Upper lobe of left lung (tissue), 6 donors: ENCODE measurements at places on chromosomes 7 and 10.

- DNase-seq = no peak
- H3K4me1 ChIP-seq = no peaks in the 10 kb centered on the region
- no peaks in the 10 kb centered on the region for H3K27me3 ChIP-seq
- no peak overlapping the region for H3K27ac ChIP-seq
These were observed 817.7 kb upstream of the IGFBP3 start for GRCh38 chr7:46738796-46739195.

- H3K27ac ChIP-seq = no peak overlapping the region
- no peak overlapping the region for H3K4me3 ChIP-seq
- no peaks in the 10 kb centered on the region for H3K4me1 ChIP-seq
- H3K36me3 ChIP-seq = no peaks in the 10 kb centered on the region
These were observed 275.4 kb upstream of the PFKP start for GRCh38 chr10:2791774-2792443.

GRCh38 chr10:88270871-88271713 is 312.0 kb downstream of the RNLS start:
- no peaks in the 10 kb centered on the region for H3K36me3 ChIP-seq
- H3K27me3 ChIP-seq = no peaks in the 10 kb centered on the region

- no peak overlapping the region for H3K27ac ChIP-seq
- no peaks in the 10 kb centered on the region for H3K27me3 ChIP-seq
- no peak for DNase-seq
- no peaks in the 10 kb centered on the region for H3K4me1 ChIP-seq
- no peak overlapping the region for H3K4me3 ChIP-seq
- H3K36me3 ChIP-seq = no peaks in the 10 kb centered on the region
These were observed 59.0 kb downstream of the PRR15 start for GRCh38 chr7:29622335-29623265.

DNA sequence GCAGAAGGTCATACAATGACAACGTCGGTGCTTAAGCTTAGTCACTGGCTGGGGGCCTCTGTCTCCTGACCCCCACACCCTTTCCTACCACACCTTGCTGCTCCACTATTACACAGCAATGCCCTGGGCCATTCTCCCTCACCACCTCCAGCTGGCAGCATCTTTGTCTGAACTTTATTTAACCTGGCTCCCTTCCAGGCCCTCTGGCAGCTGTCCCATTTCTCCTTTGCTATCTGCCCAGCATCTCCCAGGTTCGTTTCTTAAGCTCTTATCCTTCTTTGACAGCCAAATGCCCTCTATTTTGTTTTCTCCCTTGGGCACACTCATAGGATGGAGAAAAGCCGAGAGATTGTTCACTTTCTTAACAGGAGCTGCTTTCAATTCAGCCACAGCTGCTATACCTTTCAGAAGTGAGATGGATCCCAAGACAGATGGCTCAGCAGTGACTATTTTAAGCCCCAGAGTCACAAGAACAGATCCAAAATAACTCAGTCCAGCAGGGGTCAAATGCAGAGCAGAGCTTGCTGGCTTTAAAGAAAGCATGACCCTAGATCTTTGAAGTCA is 1277.1 kb upstream of the AUTS2 start:
- DNase-seq = no peak
- H3K36me3 ChIP-seq = no peaks in the 10 kb centered on the region

- H3K27me3 ChIP-seq = no peaks in the 10 kb centered on the region
- no peak overlapping the region for H3K4me3 ChIP-seq
These were observed 143.1 kb downstream of the WDR37 start for GRCh38 chr10:1199345-1199673.

DNA sequence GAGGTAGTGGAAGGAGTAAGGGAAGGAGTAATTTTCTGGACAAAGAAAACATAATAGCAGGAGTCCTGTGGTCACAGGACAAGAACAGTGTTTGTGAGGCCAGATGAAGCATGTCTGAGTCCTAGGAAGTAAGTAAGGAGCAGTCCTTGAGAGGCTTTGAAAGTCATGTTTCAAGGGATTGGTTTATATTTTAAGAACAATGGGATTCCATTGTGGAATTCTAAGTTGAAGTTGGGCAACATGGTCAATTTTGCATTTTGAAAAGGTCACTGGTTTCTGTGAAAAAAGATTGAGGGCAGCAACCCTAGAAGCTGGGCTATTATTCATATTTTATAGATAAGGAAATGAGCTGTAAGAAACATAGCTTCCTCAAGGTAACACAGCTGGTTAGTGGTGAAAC is 10.8 kb upstream of the SLC25A28 start:
- DNase-seq = no peak
- H3K27ac ChIP-seq = no peak overlapping the region
- H3K27me3 ChIP-seq = no peaks in the 10 kb centered on the region
- H3K4me3 ChIP-seq = no peak overlapping the region
- H3K36me3 ChIP-seq = no peaks in the 10 kb centered on the region
- H3K4me1 ChIP-seq = no peaks in the 10 kb centered on the region

GRCh38 chr7:94398841-94399240 is 4.1 kb downstream of the COL1A2 start:
- no peak for DNase-seq
- no peak overlapping the region for H3K4me3 ChIP-seq
- no peak overlapping the region for H3K27ac ChIP-seq
- no peaks in the 10 kb centered on the region for H3K36me3 ChIP-seq
- no peaks in the 10 kb centered on the region for H3K27me3 ChIP-seq

- peaks cover 4% of the 10 kb centered on the region for H3K36me3 ChIP-seq
- no peaks in the 10 kb centered on the region for H3K4me1 ChIP-seq
- no peak overlapping the region for H3K27ac ChIP-seq
- no peaks in the 10 kb centered on the region for H3K27me3 ChIP-seq
- no peak overlapping the region for H3K4me3 ChIP-seq
- no peak for DNase-seq
These were observed 140.9 kb upstream of the FGFR2 start for GRCh38 chr10:121739114-121739513.

DNA sequence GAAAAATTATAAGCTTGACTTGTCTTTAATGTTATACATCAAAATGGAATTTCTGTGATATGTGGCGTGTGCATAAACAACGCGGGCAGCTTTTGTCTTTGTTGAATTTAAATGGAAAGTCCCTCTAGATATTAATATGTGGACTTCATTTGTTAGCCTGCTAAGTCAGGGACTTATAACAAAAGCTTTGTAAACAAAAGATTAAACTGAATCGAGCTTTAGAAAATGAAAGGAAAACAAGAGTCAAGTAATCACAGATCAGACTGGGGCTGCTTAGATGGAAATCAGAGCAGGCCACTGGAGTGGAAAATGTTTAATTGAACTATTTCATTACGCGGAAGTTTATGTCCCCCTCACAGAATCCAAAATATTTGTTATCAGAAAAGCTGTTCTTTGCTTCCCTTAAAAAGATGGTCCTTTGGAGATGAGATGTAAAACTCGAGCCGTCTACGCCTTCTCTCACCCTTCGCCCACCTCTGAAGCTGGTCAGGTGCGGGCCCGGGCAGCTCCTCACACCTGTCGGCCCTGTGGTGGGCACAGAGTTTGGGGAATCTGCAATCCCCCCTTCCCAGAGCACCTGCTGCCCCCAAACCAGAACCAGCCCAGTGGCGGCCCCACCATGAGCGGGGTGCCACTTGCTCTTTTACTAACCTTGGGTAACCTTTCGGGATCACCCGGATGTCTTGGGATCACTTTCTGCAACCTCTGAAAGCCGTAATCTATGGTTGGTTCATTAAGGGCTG is 116.2 kb downstream of the EBF3 start:
- no peak for DNase-seq
- no peak overlapping the region for H3K4me3 ChIP-seq
- H3K4me1 ChIP-seq = no peaks in the 10 kb centered on the region
- no peak overlapping the region for H3K27ac ChIP-seq

- H3K36me3 ChIP-seq = no peaks in the 10 kb centered on the region
- no peak for DNase-seq
- H3K4me1 ChIP-seq = peaks cover 8% of the 10 kb centered on the region
- peak overlapping the region; percentile 11 for H3K4me3 ChIP-seq
These were observed 95.7 kb downstream of the DNAJB6 start for GRCh38 chr7:157432541-157432956.

DNA sequence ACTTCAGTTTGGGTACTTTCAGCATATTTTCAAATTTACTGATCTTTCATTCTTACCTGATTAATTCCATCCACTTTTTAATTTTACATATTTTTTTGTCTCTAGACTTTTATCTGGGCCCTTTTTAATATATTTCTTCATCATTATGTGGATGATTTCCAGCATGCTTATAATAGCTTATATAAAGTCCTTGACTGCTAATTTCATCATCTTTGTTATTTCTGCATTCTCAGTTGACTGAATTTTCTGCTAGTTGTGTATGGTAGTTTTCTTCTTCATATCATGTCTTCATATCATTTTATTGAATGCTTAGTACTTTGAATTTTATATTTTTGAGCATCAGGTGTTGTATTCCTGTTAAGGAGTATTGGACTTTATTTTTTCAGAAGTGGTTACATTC is 39.6 kb downstream of the STAM start:
- H3K4me1 ChIP-seq = no peaks in the 10 kb centered on the region
- H3K36me3 ChIP-seq = peaks cover 4% of the 10 kb centered on the region
- no peak overlapping the region for H3K4me3 ChIP-seq
- no peaks in the 10 kb centered on the region for H3K27me3 ChIP-seq
- no peak overlapping the region for H3K27ac ChIP-seq
- DNase-seq = no peak

GRCh38 chr7:7018290-7018689 is 164.1 kb upstream of the C1GALT1 start:
- no peaks in the 10 kb centered on the region for H3K36me3 ChIP-seq
- no peaks in the 10 kb centered on the region for H3K4me1 ChIP-seq
- no peak overlapping the region for H3K27ac ChIP-seq

- no peaks in the 10 kb centered on the region for H3K27me3 ChIP-seq
- H3K36me3 ChIP-seq = no peaks in the 10 kb centered on the region
- no peak overlapping the region for H3K4me3 ChIP-seq
- no peak for DNase-seq
- H3K27ac ChIP-seq = peak overlapping the region; percentile 63
These were observed 391.1 kb upstream of the NPVF start for GRCh38 chr7:25619381-25619780.

DNA sequence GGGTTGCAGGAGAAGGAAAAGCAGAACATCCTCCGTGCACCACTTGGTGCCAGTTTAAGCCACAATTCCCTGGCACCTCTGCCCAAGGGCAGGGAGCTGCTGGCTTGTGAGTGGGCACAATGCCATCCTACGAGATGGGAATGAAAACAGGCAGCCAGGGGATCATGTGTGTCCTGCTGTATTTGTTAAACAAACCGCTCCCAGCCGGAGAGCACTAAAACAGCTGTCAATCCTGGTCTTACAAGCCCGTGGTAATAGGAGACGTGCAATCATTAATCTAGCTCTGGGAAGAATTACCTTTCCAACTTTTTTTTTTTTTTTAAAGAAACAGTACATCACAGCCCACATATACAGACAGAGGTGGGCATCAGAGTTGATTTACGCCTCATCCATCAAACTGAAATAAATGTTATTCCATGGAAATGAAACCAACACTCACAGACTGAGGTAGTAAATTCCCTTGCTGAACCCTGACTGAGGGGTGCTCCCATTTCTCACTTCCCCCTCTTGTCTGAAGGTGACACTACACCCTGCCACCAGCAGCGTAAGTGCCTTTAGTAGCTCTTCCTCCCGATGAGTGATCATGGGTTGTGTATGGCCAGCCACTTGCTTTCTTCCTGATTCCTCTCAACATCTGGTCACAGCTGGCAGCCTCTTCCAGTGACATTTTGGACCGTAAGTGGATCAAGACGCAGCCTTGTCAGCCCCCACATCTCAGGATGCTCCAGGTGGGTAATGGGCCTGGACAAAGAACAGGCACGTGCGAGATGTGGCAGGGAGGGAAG is 143.8 kb downstream of the TEX36 start:
- no peak overlapping the region for H3K4me3 ChIP-seq
- H3K4me1 ChIP-seq = no peaks in the 10 kb centered on the region
- H3K36me3 ChIP-seq = no peaks in the 10 kb centered on the region
- H3K27ac ChIP-seq = no peak overlapping the region
- DNase-seq = no peak

DNA sequence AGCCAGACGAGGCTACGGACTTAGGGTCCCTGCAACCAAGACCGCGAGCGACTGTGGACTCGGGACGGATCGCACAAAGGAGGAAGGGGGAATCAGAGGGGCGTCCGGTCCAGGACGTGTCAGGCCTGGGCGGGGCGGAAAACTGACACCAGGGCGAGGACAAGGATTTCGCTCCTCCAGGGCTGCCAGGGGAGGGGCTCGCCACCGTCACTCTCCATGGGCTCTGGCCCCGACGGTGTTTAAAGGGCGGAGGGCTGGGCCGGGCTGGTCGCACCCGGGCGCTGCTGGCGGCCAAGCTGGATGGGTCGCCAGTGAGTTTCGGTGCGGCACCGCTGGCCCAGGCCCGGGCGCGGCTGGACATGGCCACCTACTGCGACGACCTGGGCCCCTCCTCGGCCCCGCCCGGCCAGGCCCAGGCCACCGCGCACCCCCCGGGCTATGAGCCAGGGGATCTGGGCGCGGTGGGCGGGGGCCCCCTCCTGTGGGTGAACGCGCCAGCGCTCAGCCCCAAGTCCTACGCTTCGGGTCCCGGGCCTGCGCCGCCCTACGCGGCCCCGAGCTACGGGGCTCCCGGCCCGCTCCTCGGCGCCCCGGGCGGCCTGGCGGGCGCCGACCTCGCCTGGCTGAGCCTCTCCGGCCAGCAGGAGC is at the start of gene FOXI2:
TSS of gene FOXI2 (plus strand) at position 271 of the 648 bp plus-strand sequence. CDS start at position 360, 89 bp downstream.
- H3K4me3 ChIP-seq = no peak within 1 kb of the TSS
- peaks cover 14% of the 10 kb centered on the region for H3K4me1 ChIP-seq
- H3K27ac ChIP-seq = no peak within 1 kb of the TSS
- H3K27me3 ChIP-seq = peaks cover 34% of the 10 kb centered on the region
- DNase-seq = no peak

DNA sequence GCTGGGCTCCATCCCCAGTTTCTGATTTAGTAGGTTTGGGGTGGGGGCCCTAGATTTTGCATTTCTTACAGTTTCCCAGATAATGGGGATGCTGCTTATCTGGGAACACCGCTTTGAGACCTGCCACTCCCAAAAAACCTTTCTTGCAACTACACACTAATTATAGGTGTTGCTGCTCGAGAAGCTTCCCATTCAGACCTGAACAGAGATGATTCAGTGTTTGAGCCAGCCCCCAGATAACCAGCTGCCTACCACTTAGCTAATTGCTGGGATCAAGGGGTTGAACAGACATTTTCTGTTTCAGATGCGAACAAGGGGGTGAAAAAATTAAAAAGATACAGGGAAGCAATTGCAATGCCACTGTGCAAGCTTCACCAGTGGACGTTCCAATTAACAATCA is 448.5 kb downstream of the KCNMA1 start:
- no peak overlapping the region for H3K4me3 ChIP-seq
- no peaks in the 10 kb centered on the region for H3K36me3 ChIP-seq
- no peaks in the 10 kb centered on the region for H3K27me3 ChIP-seq
- DNase-seq = no peak

- no peaks in the 10 kb centered on the region for H3K27me3 ChIP-seq
- no peak overlapping the region for H3K27ac ChIP-seq
- no peak for DNase-seq
- H3K36me3 ChIP-seq = no peaks in the 10 kb centered on the region
These were observed 177.3 kb upstream of the TNS3 start for GRCh38 chr7:47759056-47759706.

DNA sequence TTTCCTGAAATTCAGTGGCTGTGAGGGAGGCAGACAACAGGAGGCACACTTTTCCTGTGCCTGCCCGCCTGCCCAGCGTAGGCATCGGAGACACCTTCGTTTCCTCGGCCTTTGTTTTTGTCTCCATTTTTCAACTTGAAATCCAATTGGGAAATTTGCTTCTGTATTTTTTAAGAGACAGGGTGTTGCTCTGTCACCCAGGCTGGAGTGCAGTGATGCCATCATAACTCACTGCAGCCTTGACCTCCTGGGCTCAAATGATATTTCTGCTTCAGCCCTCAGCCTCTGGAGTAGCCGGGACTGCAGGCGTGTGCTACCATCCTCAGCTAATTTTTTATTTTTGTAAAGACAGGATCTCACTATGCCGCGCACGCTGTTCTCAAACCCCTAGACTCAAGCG is 116.8 kb downstream of the CYTH3 start:
- no peak for DNase-seq
- no peak overlapping the region for H3K27ac ChIP-seq
- H3K4me1 ChIP-seq = no peaks in the 10 kb centered on the region
- H3K4me3 ChIP-seq = no peak overlapping the region
- H3K27me3 ChIP-seq = no peaks in the 10 kb centered on the region
- peaks cover 18% of the 10 kb centered on the region for H3K36me3 ChIP-seq
